NCI-H187 treated with DMSO at 0.1 percent for 48 hours (cell line): ENCODE measurements at places on chromosomes 16 and 17.

- no peak for DNase-seq
These were observed 11.2 kb downstream of the GAA start for GRCh38 chr17:80112471-80113032.

- DNase-seq = no peak
These were observed 22.2 kb downstream of the KRT23 start for GRCh38 chr17:40915199-40915661.

DNA sequence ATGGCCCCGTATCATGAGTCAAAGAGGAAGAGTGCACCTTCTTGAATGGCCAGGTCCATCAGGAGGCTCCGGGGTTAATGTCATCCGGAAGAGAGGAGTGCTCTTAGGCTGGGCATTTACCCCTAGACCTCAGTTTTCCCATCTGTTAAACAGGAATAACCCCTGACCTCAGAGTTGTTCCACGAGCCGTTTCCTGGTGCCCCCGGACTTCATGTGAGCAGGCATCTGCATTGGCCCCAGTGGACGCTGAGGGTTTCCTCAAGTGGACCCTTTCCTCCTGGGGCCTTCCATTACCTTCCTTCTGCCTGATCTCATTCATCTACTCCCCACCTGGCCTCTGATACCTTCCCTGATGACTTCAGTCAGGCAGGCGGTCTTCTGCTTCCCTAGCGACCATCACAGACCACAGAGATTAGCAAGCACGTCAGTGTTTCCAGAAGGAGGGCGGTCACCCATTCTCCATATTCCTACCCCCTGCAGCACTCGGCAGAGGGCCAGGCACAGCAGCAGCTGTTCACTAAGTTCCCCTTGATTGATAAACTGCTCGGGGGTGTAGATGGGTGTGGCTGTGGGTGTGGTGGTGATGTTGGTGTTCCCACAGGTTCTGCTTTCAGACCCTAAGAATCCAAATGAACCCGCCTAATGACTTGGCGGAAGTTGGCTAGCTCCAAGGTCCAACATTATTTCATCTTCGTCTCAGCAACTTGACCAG lies 346.6 kb upstream of the TNRC6C start:
- no peak for DNase-seq

DNA sequence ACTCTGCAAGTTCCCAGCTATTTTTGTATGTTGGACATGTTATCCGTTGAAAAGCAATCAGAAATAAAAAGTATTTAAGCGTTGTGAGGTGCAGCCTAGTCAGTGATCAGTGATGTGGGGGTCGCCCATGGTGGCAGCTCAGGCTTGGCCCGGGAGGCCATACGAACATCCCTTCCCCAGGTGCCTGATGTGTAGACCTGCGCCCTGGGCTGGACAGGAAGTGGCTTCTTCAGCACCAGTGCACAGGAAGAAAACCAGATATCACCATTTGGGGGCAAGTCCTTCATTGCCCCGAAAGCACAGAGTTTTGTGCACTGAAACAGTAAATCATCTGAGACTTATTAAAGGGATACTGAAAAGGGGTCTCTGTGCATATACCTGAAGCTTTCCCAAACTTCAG lies 98.9 kb downstream of the SOCS1 start:
- DNase-seq = no peak

DNA sequence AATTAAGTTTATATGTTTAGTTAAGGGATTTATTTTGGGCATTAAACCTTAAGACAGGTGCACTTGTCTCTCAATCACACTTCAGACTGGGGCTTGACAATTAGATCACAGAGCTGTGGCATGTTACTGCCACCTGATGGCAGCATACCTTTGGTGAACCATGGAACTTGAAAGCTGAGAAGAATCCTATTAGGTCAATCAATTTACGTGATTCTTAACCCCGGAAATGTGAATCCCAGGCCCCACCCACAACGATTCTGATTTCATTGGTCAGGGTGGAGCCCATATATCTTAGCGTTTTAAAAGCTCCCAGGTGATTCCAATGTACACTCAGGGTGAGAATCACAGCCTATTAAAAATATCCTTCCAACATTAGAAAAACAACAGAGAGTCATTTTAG lies 91.0 kb downstream of the GSG1L start:
- no peak for DNase-seq

GRCh38 chr17:59001158-59001814 lies 105.4 kb downstream of the TRIM37 start:
- no peak for DNase-seq

- DNase-seq = no peak
These were observed 310.9 kb upstream of the KCNJ16 start for GRCh38 chr17:69764146-69764545.

GRCh38 chr17:35849469-35850348 lies 19.0 kb downstream of the HEATR9 start:
- no peak for DNase-seq

DNA sequence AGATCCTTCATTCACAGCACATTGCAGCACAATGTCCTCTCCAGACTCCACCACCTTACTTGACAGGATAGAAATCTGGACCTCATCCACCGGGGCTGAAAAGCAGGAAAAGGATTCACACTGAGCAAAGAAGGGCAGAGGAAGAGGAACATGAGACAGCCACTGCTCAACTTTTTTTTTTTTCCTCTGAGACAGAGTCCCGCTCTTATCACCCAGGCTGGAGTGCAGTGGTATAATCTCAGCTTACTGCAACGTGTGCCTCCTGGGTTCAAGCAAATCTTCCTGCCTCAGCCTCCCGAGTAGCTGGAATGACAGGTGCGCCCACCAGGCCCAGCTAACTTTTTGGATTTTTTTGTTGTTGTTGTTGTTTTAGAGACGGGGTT lies 34.4 kb downstream of the PECAM1 start:
- no peak for DNase-seq

DNA sequence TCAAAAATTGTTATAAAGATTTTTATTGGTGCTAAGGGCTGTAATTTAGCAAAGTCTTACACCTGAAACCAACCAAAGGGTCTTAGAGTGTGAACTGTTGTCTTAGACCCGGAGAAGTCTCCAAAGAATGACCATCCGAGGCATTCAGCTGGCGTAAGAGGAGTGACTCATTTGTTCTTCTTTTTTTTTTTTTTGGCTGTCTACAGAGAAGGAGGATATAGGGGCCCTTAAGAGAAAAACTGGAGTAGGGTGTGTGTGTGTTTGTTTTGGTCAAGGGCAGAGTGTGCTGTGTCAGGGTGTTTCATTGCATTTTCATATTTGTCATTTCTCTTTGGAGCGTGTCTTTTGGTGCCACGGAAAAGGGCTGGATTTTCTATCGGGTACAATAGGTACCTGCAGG lies 508.0 kb downstream of the WWOX start:
- DNase-seq = no peak

DNA sequence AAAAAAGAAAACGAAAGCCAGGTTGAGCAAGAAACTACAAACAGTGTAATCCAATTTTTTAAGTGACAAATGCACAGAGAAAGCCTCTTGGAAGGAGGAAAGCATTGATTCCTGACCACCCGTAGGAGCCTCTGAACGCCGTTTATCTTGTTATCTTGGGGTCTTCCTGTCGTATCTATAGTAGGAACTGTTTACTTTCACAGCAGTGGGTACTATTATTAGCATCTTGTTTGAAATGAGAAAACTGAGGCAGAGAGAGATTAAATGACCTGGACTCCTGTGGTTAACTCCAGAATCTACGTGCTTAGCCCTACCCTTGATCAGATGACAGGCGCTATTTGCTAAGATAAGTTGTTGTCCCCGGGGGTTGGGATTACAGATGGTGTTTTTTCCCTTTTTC lies 196.7 kb upstream of the FOXF1 start:
- no peak for DNase-seq

DNA sequence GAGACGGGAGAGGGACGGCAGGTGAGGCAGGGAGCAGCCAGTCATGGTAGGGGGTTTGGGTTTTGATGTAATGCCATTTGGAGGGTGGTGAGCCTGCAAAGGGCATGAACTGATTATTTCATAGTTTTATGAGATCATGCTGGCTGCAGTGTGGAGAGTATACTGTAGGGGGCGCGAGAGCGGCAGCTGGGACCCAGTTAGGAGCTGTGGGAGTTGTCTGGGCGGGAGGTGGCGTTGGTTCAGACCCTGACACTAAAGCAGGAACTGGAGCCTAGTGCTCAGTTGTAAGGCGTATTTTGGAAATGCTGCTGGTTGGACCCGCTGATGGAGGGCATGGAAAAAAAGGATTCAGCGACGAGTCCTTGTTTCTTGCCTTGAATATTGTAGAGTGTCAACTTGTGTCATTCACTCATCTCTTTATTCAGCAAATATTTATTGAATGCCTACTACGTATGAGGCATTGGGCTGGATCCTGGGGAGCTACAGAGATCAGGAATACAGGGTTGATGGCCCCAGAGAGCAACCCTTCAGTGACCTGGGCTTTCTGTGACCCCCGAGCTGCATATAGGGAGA lies 23.7 kb upstream of the KDM8 start:
- no peak for DNase-seq

- no peak for DNase-seq
These were observed 16.6 kb downstream of the NUDT7 start for GRCh38 chr16:77738706-77739558.

GRCh38 chr16:61901689-61902088 lies 134.5 kb downstream of the CDH8 start:
- DNase-seq = no peak

GRCh38 chr17:70653850-70654249 lies 484.5 kb downstream of the KCNJ2 start:
- no peak for DNase-seq

DNA sequence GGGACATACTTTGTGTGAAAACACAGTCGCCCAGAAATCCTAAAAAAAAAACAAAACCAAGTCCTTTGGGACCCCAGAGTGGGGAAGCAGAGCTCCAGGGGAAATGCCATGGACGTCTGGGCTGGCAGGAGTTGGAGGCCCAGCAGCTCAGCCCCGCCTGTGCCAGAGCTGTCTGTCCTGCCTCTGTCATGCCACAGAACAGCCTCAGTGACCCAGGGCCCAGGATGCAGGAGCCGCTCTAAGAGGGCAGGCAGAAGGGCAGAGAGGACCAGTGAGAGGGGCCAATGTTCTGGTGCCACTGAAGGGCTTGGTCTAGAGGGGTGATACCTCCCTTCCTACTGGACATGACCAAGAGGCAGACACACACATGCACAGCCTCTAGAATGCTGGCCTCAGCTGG lies 166.2 kb downstream of the C16orf78 start:
- no peak for DNase-seq

- no peak for DNase-seq
These were observed 29.8 kb downstream of the CCR7 start for GRCh38 chr17:40535438-40535837.

DNA sequence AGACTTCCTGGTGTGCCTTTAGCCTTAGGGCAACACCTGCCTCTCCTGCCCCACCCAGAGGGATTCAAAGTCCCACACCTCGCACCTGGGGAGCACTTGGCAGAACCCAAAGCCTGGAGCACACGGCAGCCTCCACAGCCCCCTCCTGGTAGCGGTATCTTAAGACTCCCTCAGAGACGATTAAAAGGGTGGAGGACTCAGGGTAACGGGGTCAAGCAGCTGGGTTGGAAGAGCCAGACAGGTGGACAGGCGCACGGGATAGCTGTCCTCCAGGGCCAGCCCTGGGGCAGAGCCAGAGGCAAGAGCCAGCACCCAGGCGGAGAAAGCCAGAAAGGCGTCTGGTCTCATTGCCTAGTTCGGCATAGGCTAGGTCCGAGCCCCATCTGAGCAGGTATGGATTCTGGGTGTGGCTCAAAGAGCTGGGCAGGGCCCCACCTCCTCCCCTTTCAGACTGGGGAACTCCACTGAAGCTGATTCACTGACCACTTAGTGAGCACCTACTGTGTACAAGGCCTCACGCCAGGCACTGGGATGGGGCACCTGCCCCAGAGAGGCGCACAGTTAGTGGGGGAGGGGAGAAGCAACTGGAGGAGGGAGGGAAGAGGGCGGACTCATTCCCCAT lies 55.0 kb upstream of the MEAK7 start:
- DNase-seq = no peak

DNA sequence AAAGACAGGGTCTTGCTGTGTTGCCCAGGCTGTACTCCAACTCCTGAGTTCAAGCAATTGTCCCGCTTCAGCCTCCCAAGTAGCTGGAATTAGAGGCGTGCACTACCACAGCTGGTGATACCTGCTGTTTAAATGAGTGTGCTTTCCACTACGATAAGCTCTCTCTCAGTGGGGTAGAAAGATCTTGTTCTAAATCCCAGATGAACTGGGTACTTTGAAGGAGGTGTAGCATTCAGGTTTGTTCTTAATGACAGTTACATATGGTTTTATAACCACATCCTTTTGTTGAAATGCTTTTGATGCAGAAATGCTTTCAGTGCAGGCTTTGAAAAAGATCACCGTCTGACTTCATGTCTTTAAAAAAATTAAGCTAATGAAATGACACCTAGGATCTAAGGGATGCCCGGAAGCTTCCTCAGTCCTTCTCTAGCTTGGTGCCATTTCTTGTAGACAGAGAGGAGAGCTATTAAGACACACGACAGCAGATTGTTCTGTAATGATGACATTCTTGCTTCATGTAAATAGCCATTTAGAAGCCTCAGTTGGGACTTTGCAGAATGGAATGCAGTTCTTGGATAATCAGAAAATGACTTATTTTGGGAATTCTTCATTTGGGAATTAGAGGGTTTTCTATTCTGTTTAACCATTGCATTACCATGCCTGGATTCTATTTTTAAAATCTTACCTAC lies 19.5 kb downstream of the PMM2 start:
- DNase-seq = no peak

DNA sequence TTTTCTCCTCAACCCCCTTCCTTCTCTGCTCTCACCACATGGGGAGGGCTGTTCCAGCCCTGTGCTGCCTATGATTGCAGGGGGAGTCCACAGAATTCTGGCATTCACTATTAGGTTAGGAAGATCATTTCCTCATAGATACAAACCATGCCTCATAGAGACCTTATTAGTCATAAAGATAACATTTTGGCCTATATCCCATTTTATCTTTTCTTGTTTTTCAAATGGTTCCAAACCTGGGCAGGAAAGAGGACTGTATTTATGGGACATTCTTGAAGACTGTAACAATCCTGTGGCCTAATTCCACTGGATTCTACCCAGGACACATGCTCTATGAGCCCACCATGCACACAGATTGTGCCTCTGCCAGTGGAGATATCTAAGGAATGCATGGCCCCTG lies 51.7 kb downstream of the ASIC2 start:
- DNase-seq = no peak

DNA sequence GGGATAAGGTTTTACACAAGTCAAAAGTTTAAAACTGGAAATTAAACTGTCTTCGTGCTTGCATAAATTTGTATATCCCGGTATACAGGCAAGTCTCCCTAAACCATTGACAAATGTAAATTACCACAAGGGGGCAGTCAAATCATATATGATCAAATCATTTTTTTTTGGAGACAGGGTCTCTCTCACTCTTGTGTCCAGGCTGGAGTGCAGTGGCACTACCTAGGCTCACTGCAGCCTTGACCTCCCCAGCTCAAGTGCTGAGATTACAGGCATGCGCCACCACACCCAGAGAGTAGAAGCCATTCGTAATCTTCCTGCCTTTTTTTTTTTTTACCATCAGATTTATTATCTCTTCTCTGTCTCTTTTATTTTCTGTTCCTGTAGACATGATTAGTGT lies 18.5 kb downstream of the TOP2A start:
- DNase-seq = no peak

- no peak for DNase-seq
These were observed 2.6 kb downstream of the PARD6A start for GRCh38 chr16:67663151-67663876.
